Cardiac fibroblast (primary cell): ENCODE measurements at places on chromosomes 11 and 22.

DNA sequence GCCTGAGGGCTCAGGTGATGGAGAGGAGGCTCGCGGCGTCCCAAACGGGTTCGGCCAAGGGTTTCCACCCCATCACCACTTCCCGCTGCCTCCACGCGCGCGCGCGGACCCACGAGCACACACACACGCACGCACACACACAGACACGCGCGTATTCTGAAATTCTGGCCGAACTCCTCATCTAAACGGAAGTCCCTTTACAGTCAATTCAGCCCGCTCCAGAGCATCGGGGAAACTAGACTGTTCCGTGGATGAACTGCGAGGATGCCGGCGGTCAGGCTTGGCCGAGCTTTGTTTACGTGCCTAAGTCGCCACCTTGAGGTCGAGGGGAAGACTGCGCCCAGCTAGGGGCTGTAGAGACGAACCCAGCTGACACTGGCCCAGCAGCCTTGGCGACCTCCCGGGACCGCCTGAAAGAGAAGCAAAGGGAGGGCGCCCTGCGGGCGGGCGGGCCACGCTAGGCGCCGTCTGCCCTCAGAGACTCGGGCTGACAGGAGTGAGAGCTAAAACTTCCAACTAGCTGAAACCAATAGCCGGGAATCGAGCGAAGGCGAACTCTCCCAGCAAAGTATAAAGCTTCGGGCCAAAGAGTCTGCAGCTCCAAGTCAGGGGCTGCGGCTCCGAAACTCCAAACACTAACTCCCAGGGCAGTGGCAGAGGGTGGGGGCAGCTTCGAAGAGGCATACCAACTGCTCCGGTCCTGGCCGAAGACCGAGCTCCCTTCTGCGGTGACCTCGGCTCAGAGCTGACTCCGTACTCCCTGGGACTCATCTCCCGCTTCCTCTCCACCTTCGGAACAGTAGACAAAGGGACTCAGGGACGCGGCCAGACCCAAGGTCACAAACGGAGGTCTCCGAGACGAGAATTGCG lies 124.7 kb upstream of the C11orf58 start:
- DNase-seq = peak; percentile 85

- no peak for DNase-seq
Measured at GRCh38 chr11:86037743-86038142, 31.1 kb downstream of the PICALM start.

- no peak for DNase-seq
Measured at GRCh38 chr11:59765068-59765735, 10.0 kb downstream of the STX3 start.

GRCh38 chr22:36277482-36278291 lies 24.8 kb downstream of the APOL1 start:
- DNase-seq = peak; percentile 70

- DNase-seq = peak; percentile 88
Measured at GRCh38 chr22:26364066-26365015, 64.7 kb upstream of the ASPHD2 start.

- DNase-seq = no peak
Measured at GRCh38 chr22:22802339-22802970, 85.2 kb upstream of the IGLL5 start.

DNA sequence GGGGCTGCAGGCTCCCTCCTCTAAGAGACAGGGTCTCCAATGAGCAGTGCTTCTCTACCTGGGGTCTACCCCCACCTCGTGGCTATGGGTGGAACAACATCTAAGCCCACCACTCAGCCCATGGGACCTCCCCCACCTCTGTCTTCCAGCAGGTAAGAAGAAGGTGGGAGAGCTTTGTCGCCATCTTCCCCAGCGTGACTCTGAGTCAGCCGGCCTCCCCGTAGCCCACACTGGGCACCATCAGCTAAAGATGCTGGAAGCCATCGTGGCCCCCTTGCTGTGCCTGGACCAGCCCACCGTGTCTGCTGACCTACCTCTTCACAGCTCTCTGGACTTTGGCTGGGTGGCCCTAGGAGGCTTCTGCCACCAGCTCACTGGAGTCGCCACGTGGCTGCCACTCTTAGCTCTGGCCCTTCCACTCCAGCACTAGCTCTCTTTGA lies 944 bp downstream of the C11orf86 start:
- peak; percentile 34 for DNase-seq

DNA sequence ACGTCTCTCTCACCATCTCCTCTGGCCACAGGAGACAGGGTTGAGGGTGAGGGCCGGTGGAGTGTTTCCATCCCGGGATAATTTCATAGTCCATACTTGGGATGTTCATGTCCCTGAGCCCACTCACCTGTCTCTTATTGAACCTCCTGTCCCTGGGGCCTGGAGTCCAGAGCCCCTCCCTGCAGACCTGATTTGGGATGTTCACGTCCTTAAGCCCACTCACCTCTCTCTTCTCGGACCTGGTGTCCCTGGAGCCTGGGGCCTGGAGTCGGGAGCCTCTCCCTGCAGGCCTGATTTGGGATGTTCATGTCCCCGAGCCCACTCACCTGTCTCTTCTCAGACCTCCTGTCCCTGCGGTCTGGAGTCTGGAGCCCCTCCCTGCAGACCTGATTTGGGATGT lies 868.2 kb downstream of the BRD1 start:
- no peak for DNase-seq

DNA sequence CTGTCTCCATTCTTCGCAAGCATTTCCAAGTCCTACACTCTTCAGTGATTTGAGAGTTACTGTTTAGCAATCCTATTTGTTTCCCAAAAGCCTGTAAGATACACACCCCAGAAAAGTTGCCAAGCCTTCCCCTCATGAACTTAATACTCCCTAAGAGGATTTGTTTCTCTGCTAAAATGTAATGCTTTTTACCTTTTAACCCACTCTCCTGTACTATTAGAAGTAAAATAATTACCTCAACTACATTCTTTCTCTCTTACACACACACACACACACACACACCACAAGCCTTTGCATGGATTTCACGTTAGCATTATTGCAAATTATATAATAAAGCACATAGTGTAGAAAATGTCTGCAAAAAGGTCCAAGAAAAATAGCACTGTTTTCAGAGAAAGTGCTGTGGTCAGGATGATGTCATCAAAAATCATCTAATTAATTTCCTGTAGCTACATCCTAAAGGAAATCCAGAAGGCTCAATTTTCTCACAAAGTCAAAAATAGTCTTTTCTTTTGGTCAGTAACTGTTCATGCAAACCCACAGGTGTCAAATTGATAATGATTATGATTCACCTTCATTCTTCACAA lies 364.1 kb upstream of the PITPNB start:
- DNase-seq = peak; percentile 49

DNA sequence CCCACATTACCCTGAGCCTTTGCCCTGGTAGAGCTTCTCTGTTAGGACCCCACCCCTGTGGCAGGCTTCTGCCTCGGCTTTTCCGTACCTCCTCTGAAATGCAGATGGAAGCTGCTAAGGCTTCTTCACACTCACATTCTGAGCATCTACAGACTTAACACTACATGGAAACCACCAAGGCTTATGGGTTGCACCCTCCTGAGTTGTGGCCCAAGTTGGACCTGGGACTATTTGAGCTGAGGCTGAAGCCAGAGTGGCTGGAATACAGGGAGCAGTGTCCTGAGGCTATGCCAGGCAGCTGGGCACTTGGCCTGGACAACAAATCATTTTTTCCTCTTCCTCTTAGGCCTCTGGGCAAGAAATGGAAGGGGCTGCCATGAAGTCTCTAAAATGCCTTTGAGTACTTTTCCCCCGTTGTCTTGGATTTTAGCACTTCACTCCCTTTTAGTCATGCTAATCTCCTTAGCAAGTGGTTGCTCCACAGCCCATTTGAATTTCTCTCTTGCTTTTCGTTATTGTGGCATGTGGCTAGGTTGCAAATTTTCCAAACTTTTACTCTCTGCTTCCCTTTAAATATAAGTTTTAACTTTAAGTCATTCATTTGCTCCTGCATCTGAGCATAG lies 114.8 kb upstream of the FIBIN start:
- no peak for DNase-seq

GRCh38 chr11:134041791-134042696 lies 26.8 kb upstream of the JAM3 start:
- no peak for DNase-seq

- DNase-seq = no peak
Measured at GRCh38 chr11:87201376-87201775, 163.6 kb downstream of the TMEM135 start.

GRCh38 chr11:119342023-119342300 lies 1.3 kb upstream of the C1QTNF5 start:
- no peak for DNase-seq

- DNase-seq = no peak
Measured at GRCh38 chr11:74683279-74683871, 47.9 kb downstream of the CHRDL2 start.

DNA sequence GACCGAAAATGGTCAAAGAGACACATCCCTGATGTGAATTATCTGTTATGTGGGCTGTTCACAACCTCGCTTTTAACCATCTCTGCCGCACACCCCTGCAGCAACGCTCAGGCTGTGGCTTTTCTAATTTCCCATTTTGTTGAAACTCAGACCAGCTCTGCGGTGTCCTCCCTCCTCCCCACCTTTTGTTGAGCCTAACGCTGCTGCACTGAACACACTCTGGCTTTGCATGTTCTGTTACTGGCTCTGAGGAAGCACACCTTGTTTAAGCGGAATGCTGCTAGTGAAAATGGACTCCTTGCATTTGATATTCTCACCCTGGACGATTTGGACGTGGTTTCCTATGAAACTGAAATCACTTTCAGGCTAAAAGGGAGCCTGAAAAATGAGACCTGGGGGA lies 198.5 kb upstream of the MTNR1B start:
- no peak for DNase-seq

DNA sequence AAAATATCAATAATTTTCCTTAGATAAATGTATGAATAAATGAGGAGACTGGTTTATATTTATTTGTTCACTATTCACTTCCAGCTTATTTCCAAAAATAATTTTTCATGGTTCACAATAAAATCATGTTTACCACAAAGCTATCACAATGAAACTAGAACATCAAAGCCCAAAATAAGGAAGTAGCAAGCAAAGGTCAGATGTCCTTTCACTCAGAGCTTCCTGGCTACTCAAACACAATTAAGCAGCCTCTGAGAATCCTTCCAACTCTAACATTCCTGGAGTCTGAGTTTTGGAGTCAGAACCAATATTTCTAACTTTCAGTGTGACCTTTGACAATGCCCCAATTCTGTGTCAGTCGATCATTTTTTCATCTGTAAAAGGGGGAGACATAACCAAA lies 527.0 kb downstream of the SOX6 start:
- no peak for DNase-seq

DNA sequence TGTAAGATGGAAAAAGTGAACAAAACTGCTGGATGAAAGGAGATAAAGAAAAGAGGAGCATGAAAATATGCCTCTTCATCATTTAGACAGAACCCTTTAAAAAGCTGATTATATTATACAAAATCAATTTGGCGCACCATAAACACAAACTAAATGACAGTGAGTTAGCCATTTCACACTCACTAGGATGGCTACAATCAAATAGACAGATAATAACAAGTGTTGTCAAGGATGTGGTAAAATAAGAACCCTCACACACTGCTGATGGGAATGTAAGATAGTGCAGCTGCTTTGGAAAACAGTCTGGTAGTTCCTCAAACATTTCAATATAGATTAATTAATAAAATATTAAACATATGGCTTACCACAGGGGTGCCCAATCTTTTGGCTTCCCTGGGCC lies 99.7 kb downstream of the CWF19L2 start:
- no peak for DNase-seq

- no peak for DNase-seq
Measured at GRCh38 chr11:114090976-114091375, 31.5 kb downstream of the ZBTB16 start.

DNA sequence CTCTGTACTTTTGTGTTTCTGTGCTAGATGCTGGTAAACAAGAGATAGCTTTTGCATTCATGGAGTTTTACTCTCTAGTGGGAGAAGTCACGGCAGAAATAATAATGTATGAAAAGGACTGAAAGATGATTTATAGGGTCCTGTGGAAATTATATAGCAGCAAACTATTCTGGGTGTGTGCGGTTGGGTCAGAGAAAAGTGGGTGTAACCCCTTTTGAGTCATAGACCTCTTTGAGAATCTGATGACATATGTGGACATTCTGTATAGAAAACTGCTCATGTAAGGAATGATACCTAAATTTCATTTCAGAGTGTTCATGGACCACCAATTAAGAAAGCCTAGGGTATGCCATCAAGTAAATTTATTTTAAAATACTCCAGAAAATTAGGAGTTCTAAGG lies 54.4 kb downstream of the TMEM135 start:
- DNase-seq = peak; percentile 60

- DNase-seq = peak; percentile 60
Measured at GRCh38 chr11:127074151-127074761, 73.7 kb upstream of the KIRREL3 start.

DNA sequence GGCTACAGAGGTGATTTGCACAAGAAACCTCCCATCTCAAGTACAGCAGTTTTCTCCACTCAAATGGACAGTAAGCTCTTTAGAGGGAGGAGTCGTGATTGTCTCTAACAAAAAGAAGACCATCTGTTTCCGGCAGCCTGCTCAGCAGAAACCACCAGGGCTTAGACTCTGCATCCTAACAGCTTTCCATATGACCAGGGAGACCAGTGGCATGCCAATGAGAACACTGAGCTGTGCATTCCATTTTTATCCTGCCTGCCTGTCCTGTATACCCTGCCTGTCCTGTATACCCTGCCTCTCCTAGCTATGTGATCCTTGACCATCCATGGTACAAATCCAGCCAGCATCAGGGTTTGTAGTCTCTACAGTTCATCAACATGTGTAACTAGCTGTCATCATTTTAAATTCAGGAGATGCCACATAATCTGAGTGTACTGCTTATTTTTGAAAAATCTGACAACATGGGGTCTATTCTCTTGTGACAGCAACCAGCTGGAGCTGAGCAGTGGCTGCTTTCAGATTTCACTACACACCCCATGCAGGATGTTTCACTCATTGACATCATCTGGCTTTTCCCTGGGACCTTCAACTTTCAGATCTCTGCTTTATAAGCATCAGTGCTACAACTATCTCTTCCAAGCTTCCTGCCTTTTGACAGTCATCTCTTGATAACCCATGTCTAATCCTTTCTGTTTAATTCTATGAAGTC lies 50.5 kb upstream of the POU2AF2 start:
- DNase-seq = no peak

DNA sequence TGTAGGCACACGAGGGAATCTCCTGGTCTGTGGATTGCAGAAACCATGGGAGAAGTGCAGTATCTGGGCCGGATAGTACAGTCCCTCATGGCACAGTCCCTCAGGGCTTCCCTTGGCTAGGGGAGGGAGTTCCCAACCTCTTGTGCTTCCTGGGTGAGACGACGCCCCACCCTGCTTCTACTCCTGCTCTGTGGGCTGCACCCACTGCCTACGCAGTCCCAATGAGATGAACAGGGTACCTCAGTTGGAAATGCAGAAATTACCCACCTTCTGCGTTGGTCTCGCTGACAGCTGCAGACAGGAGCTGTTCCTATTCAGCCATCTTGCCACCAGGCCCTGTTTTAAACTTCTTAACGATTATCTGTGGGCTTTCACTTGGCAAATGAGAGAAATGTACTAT lies 157.2 kb upstream of the CARD18 start:
- DNase-seq = no peak

DNA sequence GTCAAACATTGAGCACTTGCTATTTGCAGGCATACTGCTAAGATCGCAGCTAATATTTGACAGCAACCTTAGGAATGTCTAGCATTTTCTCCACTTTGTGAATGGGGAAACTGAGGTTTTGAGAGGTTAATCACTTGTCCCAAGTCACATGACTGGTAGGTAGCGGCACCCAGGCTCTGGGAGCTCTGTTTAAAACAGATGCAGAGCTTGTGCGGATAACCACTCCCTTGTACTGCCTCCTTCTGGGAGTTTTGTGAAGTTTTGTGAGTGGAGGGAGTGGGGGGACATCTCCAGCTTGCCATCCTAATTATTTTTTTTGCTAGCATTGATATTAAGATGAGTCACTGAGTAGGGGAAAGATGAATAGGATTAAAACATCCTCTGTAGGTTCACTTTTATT lies 134.7 kb downstream of the GRIK4 start:
- DNase-seq = no peak

GRCh38 chr22:20783844-20784723 lies 10.2 kb downstream of the SERPIND1 start:
- DNase-seq = peak; percentile 75
